Hematopoietic multipotent progenitor cell treated with erythropoietin and hydrocortisone succinate and interleukin-3 and kit ligand, for 6 days (in vitro differentiated cells): ENCODE measurements at places on chromosomes 5 and 9.

DNA sequence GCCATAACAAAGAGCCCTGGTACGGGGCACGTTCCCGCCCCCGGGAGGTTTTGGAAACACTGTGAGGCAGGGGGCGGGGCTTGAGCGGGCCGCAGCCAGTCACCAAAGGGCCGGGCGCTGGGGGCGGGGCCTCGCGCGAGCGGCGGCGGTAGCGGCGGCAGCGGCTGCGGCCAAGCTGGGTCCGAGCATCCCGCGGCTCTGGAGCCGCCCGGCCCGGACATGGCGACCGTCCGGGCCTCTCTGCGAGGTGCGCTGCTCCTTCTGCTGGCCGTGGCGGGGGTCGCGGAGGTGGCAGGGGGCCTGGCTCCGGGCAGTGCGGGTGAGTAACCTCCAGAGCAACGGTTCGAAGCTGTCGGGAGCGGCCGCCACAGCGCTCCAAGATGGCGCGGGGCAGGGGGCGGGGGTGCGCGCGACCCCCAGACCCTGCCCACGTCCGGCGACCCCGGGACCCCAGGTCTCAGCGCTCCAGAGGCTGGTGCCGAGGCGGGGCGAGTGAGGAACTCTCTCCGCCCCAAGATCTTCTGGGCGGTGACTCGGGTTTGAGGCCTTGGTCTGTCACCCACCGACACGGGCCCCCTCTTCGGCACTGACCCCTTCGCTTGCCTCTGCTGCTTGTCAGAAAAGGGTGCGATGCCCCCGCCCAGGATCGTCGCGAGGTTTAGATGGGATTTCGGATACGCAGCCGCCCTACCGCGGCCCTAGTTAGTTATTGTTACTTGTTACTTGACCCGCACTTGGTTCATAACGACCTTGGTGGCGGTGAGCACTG lies at the start of gene RECK:
Gene RECK, plus strand, starts transcription at position 134 of the 769 bp plus-strand sequence. Its CDS starts 86 bp downstream, at position 220.
- peak; percentile 91 for DNase-seq

DNA sequence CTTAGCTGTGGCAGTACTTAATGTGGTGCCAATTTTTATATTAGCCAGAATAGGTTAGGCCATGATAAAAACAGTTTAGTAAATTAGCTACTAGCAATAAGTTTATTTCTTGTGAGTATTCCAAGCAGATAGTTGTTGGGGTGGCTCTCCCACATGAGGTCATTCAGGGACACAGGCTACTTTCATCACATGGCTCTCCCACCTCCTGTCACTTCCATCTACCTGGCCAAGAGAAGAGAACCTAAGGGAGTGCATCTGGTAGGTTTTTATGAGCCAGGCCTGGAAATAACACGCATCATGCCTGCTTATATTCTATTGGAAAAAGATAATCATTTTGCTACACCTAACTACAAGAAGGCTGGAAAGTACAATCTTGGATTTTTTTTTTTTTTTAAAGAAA lies 161.4 kb upstream of the CCNH start:
- no peak for DNase-seq

- peak; percentile 19 for DNase-seq
Observed at GRCh38 chr5:113357696-113358476, 76.9 kb downstream of the TSSK1B start.

GRCh38 chr9:35920051-35920620 lies 10.8 kb downstream of the SPAAR start:
- no peak for DNase-seq

DNA sequence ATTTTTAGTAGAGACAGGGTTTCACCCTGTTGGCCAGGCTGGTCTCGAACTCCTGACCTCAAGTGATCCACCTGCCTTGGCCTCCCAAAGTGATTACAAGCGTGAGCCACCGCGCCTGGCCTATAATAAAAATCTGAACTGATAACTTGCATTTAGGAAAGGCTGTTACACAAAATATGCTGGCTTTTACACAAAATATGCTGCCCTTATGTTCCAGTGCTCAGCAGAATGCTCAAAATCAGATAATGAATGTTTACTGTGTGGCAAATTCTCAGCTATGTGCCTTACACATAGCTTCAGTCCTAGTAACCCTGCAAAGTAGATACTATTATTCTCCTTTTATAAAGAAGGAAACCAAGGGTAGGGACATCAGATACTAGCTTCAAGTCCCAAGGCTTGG lies 141.3 kb upstream of the MSX2 start:
- no peak for DNase-seq

DNA sequence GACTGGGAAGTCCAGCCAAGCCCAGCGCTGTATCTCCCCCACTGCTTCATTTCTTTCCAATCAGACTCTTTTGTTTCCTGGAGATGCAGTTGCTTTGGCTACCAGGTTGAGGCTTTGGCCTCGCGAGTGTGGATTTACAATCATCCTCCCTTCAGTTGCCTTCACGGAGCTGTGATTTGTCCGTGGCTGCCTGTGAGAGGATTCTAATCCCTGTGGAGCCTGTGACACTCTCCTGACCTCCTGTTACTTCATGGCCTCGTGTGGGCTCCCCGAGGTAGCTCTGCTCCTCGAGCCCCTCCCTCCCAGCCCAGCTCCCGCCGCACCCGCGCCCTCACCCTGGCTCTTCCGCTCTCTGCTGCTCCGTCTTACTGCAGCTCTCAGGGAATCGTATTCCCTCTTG lies 107.2 kb upstream of the STC2 start:
- no peak for DNase-seq

- DNase-seq: no peak
Observed at GRCh38 chr9:28007097-28007817, 434.0 kb upstream of the C9orf72 start.

DNA sequence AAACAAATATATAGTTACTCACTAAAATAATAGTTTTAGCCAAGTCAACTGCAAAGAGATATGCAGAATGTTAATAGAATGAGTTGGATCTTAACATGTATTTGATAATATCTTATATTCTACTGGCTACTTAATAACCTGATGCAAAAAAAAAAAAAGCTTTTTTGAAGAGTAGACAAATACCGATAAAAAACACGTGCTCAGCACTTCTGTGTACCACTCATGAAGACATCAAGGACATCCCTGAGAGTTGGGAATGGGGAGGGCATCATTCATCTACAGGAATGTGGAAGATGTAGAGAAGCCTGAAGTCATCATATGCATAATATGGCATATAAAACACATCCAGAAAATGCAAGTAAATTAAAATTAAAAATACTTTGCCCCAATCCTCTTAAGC lies 43.2 kb upstream of the RANBP3L start:
- DNase-seq: no peak

GRCh38 chr5:72472031-72472430 lies 35.2 kb downstream of the ZNF366 start:
- peak; percentile 7 for DNase-seq

- no peak for DNase-seq
Observed at GRCh38 chr5:170269579-170269978, 28.0 kb downstream of the LCP2 start.
